Renal pelvis (tissue), 12 donors: ENCODE measurements at places on chromosomes 4 and X.

DNA sequence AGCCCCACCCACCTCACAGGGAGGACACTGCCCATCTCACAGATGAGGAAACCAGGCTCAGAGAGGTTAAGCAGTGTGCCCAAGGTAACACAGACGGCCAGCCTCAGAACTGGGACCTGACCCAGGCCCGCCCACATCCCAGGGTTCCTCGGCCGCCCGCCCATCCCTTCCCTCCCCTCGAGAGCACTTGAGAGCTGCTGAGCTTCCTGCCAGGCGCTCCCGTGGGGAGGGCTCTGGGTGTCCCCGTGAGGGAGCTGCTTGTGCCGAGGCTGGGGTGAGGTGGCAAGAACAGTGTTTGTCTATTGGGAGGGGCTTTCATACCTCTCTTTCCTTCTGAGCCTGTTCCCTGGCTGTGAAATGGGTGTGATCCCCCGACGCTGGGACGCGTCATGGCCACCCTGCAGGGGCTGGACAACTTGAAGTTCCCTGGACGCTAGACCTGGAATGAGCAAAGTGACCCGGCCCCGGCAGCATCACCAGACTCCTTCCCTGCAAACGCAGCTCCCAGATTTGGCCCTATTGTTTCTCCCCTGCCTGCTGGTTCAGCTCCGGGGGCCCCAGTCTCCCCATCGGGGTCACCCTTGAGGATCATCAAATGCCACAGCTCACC, 204.9 kb downstream of the AFAP1 start:
- no peak for DNase-seq

DNA sequence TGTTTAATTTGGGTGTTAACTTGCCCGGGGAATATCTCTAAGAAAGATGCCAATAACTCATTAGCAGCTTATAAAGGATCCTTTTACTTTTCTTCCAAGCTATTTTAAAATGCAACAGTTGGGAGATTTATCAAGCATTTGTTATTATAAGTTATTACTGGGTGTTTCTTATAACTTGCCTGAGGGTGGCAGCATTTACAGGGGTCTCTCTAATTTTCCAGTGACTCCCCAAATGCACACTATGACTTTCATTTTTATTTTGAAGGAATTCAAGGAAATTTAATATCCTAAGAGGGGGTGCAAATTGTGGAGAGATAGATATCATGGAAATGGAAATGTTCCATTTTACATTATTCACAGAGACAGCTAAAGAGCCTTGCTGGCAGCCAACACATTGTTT, 138.0 kb downstream of the PDGFRA start:
- no peak for DNase-seq

- no peak for DNase-seq
Observed at GRCh38 chr4:75679876-75680575, 6.8 kb upstream of the G3BP2 start.

DNA sequence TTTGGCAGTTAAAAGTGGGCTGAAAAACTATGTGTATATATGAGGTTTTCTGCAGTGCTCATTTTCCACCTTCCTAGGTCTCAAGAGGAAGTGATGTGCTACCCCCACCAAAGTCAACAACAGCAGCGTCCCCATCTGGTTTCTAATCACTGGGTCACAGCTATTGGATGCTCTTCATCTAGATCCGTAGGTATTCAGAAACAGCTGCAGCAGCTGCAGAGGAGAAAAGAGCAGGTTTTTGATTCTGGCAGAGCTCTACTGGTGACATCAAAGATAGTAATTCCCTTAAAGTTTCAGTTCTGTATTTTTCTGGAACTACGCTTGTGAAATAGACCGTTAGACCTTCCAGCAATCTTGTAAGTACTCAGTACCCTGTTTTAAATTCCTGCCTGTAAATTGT, 5.8 kb upstream of the GUCY2F start:
- DNase-seq: no peak

- no peak for DNase-seq
Observed at GRCh38 chrX:153420851-153421599, 9.8 kb downstream of the ZFP92 start.

DNA sequence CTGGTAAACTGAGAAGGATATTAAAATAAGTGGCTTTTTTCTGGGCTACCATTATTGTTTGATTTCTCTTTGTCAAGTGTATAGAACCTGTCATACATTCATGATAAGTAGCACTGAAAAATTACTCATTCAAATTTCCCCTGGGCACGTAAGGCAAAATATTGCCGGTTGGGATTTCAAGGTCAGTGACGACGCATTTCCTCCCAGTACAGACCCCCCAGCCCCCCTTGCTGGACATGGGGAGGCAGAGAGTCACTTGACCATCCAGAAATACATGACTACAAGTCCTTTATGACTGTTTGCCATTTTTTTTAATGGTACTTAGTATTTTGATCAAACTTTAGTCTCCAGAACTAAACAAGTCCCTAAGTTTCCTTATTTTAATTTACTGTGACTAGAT, 6.8 kb upstream of the MND1 start:
- no peak for DNase-seq

GRCh38 chr4:16967722-16968121, 69.3 kb upstream of the LDB2 start:
- no peak for DNase-seq

DNA sequence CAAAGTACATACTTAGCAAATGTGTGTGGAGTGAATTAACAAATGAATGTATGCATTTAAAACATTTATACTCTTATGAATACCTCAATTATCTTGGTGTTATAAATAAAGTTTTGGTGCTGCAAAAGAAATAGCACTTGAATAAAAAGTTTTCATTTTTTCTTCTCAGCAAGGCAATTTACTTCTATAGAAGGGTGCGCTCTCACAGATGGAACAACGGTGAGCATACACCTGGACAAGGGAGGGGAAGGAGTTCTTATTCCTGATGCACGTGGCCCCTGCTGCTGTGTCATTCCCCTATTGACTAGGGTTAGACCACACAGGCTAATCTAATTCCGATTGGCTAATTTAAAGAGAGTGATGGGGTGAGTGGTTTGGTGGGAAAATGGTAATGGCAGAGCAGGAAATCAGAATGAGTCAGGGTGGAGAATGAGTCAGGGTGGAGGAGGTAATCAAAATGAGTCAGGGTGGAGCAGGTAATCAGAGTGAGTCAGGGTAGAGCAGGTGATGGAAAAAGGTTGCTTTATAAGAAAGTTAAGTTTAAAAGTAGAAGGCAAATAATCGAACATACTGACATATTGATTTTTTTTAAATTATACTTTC, 28.2 kb upstream of the PGK1 start:
- no peak for DNase-seq

GRCh38 chr4:16713696-16714095, 184.7 kb downstream of the LDB2 start:
- DNase-seq: no peak

DNA sequence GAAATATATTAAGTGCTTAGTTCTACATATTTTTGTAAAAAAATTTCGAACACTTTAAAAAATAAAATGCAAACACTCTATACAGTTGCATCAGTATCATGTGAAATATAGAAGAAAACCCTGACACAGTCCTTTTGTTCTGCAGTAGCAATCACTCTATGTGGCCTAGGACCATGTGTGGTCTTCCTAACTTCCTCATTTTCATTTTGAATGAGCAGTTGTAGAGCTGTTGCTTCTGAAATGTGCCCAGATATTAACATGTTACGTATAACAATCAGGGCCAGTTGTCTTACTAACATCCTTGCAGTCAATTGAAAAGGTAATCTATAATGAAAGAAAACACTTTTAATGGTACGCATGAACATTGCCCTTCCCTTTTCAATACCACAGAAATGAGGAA, 107.9 kb downstream of the ZNF827 start:
- DNase-seq: no peak

GRCh38 chr4:81676537-81676936, 204.8 kb upstream of the RASGEF1B start:
- no peak for DNase-seq

DNA sequence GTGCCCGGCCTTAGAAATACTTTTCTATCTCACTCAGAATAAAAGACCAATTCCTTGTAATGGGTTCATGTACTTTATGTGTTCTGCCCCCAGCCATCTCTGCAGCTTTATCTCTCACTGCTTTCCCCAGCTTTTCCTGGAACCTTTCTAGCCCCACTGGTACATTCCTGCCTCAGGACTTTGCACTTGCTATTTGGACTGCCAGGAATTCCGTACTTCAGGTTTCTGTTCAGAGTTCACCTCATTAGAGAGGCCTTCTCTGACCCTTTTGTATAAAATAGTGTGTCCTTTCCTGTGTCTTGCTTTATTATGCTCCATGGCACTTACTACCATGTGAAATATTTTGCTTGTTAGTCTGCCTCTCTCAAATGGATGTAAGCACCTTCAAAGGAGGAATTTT, 112.5 kb downstream of the PDLIM5 start:
- DNase-seq: no peak

DNA sequence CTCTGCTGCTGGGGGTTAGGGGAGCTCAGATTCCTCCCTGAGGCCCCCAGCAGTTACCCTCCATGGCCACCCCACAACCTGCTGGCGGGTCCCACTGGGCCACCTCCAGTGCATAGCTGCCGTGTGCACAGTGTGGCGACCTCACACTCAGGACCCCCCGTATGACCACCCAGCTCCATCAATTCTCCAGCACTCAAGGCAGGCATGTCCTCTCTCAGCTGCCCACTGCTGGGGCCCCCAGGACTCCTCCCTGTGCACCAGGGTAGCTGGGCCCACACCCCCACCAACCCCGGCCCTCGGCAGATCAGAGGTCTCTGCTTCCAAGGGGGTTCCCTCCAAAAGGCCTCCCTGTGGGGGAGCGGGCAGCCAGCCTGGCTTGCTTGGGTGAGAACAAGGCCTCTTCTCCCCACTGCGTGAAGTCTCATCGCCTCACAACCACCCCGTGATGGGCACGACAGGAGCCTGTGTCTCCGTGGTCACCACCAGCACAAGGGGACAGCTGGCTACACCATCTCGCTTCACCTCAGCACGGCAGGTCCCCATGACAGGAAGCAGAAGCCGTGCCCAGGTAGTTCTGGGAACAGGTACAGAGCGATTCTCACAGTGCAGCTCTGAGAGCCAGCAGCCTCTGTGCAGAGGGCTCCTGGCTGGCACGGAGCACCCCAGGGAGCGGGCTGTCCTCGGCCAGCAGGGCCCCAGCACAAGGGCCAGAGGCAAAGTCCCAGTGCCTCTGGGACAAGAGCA, 4.6 kb upstream of the HAUS3 start:
- DNase-seq: no peak

- DNase-seq: no peak
Observed at GRCh38 chr4:139768896-139769295, 103.3 kb downstream of the MGST2 start.

DNA sequence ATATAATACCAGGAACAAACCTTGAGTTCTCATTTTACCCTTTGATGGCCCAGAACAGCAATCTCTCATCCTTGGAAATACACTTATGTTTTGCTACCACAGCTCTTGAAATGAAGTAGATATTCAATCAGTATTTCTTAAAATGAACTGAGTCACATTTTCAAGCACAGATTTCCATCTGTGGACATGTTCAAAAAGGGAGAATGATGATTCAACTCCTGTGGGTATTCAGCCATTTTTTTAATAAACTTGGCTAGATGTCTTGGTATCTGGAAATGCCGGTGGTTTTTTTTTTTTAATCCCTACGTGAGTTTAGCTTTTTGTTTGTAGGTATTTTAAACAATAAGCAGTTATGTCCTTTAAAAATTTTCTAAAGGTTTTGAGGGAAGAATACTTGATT, 64.2 kb upstream of the TRPC5OS start:
- DNase-seq: no peak

- DNase-seq: no peak
Observed at GRCh38 chrX:72050011-72050410, 81.7 kb downstream of the RTL5 start.

DNA sequence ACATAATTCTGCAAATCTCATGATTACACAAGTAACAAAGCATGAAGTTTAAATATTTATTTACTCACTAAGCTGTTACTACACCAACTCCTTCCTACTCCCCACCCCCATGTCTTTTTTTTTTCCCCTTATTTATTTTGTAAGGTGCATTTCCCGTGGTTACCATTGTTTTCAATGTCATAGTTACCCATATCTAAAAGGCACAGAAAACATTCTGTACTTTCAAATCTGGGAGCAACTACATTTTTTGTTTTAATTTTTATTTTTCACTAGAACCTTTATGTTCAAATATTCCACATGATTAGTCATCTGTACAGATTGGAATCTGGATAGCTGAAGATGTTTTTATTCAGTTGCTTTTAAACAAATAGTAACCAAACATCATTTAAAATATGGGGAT, 62.8 kb downstream of the PPP3CA start:
- DNase-seq: no peak

DNA sequence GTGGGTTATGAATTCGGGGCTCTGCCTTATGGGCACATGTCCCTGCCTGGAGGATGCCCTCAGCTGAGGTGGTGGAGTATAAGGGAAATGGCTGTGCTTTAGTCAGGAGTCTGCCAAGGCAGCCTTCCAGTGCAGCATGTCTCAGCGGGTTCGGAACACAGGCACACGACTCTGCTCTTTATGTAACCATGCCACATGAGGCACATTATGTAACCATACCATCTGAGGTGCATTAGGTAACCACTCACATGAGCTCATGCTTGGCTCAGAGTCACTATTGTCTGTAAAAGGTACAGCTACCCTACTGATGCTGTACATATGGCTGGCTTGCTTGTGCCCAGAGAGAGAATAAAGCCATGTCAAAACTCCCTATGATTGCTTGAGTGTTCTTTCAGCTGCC, 723.6 kb downstream of the TRAM1L1 start:
- no peak for DNase-seq

- DNase-seq: no peak
Observed at GRCh38 chrX:47618923-47619485, 653 bp downstream of the SYN1 start.

- DNase-seq: no peak
Observed at GRCh38 chr4:133544097-133544496, 395.0 kb downstream of the PCDH10 start.
